ENCODE measurements at places on chromosomes 5 and 9. TPM values are rescaled to one million over a fixed set of nuclear protein-coding genes. Genes with fewer than 3 reads are reported as not detected.

DNA sequence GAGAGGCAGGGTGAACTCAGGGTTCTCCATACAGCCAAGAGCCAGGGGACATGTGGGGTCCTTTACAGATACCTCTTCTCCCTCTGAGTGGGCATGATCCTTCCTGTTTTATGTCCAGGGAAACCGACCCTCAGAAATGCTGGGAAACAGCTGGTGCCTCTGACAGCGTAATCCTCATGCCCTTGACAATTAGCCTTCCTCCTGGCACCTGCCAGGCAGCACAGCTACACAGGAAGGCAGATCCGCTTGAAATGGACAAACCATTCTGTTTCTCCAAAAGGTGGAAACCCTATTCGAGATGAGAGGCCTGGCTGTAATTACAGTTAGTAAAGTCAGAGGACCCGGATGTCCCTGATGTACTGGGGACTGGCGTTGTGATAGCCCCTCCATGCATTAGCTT is 7.2 kb downstream of the ERGIC1 start:
- ATAC-seq = no peak

Gene RUFY1
- total RNA-seq = 38.1 TPM

DNA sequence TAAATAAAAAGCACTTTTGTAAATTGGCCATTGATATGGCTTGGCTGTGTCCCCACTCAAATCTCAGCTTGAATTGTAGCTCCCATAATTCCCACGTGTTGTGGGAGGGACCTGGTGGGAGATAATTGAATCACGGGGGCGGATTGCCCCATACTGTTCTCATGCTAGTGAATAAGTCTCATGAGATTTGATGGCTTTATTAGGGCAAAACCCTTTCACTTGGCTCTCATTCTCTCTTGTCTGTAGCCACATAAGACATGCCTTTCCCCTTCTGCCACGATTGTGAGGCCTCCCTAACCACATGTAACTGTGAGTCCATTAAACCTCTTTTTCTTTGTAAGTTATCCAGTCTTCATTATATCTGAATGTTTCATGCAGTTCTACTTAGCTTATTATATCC is 153.2 kb downstream of the TARS1 start:
- ATAC-seq = no peak

Gene HMCN2
- total RNA-seq = 21.1 TPM

Gene PROB1
- total RNA-seq = 3.9 TPM

Gene FBP2
- not detected for total RNA-seq

Gene CFAP77
- total RNA-seq = not detected

DNA sequence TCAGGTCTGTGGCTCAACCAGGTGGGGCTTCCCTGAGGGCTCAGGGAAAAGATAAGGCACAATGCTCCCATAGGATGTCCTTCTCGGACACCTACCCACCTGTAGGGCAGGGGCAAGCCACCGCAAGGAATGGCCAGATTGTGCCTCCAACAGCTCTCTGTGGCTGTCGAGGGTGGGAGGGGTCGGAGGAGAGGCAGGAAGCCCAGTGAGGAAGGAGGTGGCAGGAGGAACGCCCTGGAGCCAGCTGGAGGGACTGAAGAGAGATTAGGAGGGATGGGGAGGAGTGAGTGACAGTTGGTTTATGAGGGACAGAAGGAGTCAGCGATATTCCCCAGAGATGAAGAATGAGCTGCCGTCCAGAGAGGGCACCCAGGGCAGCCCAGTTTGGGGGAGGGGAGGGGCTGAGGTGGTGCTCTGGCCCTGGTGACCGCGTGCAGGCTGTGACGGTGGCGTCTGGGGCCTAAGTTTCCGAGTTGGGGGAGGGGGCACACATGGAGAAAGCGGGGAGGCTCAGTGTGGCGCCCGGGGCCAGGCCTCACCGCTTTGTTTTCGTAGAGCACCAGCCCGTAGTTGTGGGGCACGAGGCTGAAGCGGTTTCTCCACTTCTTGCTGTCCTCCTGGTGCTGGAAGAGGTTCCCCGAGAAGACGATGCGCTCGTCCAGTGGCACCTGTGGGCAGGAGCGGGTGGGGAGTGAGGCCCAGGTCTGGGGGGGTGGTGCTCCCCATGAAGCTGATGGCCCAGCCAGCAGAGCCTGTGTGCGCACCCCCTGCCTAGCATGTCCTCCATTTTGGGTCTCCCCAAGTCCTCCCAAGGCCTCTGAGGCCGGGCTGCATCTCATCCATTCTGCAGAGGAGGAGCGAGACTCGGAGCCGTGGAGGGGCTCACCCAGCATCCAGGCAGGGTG is 75.6 kb downstream of the LRSAM1 start:
- no peak for ATAC-seq

DNA sequence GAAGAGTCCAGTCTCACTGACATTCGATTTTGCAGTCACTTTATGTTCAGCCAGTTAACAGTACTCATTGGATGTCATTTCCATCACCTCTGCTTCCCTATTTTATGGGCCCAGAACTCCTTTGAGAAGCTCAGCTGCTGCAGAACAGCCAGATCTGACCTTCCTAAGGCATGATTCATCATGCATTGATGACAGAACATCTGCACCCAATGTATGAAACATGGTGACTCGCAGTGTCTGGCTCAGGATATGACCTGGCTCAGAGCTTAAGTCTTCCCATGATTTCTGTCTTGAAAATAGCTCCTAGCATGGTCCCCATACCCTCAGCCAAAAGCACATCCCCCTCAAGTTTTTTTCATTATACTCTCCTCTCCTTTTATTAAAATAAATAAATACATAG is 92.6 kb upstream of the TRIM32 start:
- peak; percentile 60 for ATAC-seq

Gene SNCB
- total RNA-seq = not detected

DNA sequence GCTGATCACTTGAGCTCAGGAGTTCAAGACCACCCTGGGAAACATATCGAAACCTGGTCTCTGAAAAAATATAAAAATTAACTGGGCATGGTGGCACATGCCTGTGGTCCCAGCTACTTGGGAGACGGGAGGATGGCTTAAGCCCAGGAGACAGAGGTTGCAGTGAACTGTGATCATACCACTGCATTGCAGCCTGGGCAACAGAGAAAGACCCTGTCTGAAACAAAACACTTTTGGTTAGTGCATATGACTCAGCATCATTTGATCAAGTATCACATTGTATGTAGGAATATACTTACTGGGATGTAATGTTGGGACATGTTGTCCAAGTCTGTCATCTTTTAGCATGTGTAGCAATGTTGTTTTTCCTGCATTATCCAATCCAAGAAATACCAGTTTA is 12.0 kb downstream of the SAR1B start:
- no peak for ATAC-seq

GRCh38 chr9:14231196-14231990 is 82.5 kb downstream of the NFIB start:
- ATAC-seq = no peak

DNA sequence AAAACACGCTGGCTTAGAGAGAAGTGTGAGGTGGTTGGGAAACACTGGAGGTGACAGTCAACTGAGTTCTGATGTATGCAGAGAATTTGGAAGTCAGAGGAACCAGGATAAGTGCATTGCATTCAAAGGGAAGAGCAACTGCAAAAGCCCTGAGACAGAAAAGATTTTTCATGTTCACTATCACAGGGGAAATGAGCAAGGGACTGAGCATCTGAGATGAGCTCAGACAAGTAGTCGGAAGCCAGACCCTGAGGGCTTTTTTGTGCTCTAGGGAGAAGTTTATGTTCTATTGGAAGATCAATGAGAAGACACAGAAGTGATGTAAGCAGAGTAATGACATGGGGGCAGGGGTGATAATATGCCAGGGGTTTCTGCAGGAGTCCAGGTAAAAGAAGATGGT is 97.5 kb downstream of the HTR4 start:
- no peak for ATAC-seq

Gene ORM2
- not detected for total RNA-seq

- no peak for ATAC-seq
These were observed 11.1 kb downstream of the ARSB start for GRCh38 chr5:78974011-78974410.

Gene GRM6
- not detected for total RNA-seq

Gene INPP5E
- total RNA-seq = 7.5 TPM

- no peak for ATAC-seq
These were observed 19.1 kb downstream of the ERMP1 start for GRCh38 chr9:5813824-5814223.

Gene KCNV2
- not detected for total RNA-seq
